ENCODE measurements at places on chromosomes 3 and 15.

GRCh38 chr3:73504239-73504638, 120.5 kb downstream of the PDZRN3 start:
- DNase-seq, result no peak

GRCh38 chr3:13780432-13781176, 99.3 kb downstream of the WNT7A start:
- DNase-seq, result no peak

DNA sequence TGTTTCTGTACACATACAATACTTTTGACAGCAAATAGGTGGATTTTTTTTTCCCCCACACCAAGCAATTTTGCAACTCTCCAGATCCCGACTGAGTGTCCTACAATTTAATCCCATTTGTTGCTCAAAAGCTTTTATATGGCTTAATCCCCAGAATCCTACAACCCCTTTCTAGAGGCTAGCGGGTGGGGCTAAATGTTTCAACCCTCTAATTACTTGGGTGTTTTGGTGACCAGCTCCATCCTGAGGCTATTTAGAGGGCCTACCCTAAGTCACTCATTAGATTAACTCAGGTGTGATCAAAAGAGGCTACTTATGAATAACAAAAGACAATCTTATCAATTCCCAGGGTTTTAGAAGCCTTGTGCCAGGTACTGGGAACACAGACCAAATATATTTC, 21.0 kb upstream of the FBXL2 start:
- DNase-seq, result no peak

DNA sequence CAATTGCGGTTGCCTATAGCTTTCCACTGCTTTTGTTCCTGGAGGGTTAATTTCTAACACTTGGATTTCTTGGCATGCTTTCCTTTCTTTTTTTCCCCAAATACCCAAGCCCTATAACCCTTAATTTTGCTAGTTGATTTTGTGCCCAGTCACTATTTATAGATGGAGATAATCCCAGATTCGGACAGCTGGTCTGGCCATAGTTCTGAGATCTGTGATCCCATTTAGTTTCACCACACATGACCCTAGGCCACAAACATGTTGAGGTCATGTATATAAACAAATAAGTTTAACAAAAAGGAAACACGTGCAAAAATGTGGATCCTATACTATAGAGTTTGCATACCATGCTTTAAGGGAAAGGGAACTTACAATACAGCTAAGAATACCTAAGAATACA, 111.4 kb downstream of the ZMAT3 start:
- no peak for DNase-seq

GRCh38 chr3:52633786-52634185, 51.9 kb downstream of the PBRM1 start:
- no peak for DNase-seq

DNA sequence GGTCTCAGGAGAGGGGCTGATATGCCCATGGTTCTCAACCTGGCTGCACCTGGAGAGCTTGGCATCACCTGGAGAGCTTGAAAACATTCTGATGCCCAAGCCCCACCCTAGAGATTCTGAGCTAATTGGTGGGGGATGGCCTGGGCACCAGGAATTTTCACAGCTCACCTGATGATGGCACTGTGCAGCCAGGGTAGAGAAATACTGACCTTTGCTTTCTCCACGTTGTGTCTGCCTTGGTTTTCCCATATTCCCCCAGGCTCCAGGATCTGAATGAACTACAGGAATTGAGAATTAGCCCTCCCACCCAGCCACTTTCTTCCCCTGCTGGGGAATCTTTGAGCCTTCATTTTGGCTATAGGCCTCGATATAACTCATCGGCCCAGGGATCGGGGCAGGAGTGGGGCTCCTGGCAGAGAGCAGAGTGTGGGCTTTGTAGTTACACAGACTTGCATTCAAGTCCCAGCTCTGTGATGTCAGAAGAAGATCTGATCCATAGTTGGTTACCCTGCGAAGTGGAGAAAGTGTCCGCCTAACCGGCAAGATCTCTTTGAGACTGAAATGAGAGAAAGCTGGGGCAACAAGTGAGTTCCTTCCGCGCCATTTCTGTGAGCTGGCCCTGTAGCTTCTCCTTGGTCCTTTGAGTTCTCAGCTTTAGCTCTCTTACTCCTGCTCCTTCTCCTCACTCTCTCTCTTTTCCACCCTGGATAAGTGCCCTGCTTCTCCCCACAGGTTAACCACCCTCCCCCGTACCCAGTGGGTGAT, 33.1 kb upstream of the UBE2Q2 start:
- no peak for DNase-seq

GRCh38 chr3:172089250-172089649, 49.9 kb downstream of the FNDC3B start:
- DNase-seq, result no peak

DNA sequence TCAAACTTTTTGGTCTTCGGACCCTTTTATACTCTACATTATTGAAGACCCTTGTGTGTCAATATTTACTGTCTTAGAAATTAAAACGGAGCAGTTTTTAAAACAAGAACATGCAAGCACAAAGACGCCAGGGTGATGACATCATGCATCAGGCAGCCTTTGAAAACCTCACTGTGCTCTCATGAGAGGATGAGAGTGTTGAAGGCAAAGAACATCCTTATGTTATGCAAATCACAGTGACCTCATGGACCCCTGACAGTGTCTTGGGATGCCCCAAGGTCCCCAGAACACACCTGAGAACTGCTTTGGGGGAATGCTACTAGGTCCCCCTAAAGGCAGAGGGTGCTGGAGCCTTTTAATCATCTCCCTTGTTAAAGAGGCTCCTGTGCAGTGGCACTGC, 51.6 kb downstream of the CHDH start:
- no peak for DNase-seq

- DNase-seq, result no peak
Observed at GRCh38 chr15:58549785-58550074, 117.9 kb downstream of the LIPC start.

DNA sequence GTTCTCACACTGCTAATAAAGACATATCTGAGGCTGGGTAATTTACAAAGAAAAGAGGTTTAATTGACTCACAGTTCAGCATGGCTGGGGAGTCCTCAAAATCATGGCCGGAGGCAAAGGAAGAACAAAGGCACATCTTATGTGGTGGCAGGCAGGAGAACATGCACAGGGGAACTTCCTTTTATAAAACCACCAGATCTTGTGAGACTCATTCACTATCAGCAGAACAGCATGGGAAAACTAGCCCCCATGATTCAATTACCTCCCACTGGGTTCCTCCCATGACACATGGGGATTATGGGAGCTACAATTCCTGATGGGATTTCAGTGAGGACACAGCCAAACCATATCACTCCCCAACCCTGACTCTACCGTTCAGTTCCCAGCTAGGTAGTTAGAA, 59.7 kb upstream of the MINAR1 start:
- no peak for DNase-seq

- no peak for DNase-seq
Observed at GRCh38 chr3:15585111-15585845, 16.1 kb downstream of the HACL1 start.

DNA sequence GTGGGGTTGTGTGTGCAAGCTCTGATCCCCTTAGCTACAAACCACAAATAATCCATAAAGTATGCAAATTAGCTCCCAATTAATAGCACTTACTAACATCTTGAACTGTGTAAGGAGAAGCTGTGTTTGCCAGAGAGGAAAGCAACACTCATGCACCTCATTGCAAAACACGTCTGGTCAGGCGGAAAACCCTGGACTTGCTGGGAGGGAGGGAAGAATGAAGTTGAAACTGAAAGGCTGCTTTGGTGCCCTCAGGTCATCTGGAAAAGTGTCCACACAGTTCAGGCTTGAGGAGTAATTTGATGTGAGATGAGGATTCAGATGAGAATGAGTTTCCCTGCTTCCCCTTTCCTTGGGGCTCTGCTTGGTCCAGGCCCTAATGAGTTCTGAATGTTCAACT, 185.5 kb upstream of the ANKRD28 start:
- no peak for DNase-seq

DNA sequence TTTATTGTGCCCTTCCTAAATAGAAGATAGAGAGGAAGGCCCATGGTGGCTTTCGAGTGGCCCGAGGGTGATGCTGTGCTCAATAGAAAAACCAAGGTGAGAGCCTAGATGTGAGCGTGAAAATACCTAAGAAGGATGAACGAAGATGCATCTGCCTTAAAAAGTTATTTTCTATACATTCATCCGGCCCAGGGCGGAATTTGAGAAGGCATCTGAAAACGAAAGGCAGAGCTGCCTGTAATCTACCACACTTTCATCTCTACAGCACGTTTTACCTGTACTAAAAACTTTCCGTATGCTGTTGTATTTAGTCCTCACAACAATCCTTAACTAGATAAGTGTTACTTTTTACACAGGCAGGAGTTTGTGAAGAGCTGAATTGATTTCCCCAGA, 1.4 kb downstream of the DUT start:
- no peak for DNase-seq

DNA sequence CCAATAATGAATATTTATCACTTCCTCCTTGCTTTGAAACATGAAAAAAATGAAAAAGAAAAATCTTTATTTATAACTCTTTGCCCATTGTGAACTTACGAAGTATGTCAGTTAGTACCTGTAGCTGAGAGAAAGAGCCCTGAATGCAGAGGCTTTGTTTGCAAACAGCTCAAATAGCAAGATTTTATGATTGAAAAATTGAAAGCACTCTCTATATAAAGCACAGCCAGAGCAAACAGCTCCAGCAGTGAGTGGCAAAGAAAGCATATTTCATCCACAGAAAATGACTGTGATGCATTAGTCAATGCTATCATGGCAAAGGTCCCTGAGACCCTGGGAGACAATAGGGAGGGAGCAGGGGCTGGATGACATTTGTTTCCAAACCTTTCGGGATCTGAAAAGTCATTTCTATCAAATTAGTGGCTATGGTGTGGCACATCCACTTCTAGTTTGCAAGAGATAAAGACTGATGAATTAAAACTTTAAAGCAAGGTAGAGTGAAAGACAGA, 576.1 kb downstream of the OTOL1 start:
- DNase-seq, result no peak

GRCh38 chr3:53493963-53494791, at the start of gene CACNA1D:
TSS of gene CACNA1D (plus strand) at chr3:53494611. CDS start at chr3:53495167, 556 bp downstream.
- no peak for DNase-seq

DNA sequence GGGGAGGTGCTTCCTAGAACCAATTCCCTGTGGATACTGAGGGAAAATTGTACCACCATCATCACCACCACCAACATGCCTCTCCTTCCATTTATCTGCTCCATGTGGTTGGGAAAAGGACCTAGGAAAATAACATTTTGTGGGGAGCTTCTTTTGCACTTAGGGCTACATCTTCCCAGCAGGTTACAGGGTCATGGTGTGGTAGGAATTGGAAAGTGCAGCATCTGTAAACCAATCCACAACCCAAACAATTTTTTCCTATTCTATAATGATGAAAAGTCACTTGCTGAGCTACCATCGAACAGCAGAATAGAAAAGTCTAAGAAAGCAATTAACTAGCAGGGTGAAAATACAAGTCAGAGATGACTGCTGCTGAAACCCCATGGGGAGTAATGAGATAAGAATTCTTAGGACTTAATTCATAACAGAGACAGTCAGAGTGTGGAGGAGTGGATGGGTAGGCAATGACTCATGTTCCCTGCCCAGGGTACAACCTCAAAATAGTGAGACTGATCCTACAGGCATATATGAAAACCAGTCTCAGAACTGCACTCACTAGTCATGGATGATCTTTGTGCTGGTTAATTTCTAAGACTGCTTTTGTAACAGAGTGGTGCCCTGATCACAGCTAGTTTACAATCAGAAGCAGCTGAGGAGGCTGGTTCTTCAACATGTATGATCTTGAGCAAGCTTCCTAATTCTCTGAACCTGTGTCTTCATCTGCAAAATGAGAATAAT, 38.1 kb upstream of the LEKR1 start:
- no peak for DNase-seq

GRCh38 chr3:137906985-137907649, 102.8 kb upstream of the CLDN18 start:
- no peak for DNase-seq

DNA sequence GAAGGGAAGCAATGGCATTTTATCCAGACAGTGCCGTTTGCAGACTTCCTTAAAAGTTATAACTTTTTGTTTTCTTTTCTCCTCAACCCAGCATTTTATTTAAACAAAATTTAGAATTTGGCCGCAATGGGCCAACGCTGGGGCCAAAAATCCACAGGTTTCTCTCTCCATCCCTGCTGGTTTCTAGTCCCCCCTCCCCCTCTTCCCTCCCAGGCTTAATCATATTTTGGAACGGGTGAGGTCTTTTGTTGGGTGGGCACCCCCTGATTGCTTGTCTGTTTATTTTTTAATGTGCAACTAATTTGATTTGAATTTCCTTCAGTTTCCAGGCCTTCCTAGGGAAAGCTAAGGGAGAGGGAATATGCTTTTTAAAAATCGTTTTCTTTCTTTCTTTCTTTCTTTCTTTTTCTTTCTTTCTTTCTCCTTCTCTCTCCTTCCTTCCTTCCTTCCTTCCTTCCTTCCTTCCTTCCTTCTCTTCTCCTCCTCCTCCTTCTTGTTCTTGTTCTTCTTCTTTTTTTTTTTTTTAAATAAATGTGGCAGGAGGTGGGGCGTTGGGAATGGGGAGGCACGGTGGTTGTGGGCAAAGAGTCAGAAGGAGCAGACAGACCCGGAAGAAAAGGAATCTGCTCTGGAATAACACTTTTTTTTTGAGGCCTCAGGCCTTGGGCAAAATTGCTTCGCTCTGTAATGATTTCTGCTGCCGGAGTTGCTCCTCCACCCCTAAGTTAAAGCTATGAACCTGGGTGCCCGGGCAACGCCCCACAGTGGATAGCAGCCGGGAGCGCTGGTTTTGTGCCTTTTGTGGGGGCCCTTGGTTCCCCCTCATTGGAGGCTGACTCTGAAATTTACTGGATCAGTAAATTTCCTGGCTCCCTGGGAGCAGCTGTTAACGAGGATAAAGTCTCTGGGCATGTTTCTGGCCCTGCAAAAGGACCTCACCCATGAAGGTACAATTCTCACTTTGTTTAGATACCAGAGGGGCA, 1.9 kb downstream of the FNDC3B start:
- DNase-seq, result no peak

Data from activated CD8-positive, alpha-beta memory T cell treated with anti-CD3 and anti-CD28 coated beads for 1 hour (primary cell).